ENCODE measurements at places on chromosomes 7 and 10.

DNA sequence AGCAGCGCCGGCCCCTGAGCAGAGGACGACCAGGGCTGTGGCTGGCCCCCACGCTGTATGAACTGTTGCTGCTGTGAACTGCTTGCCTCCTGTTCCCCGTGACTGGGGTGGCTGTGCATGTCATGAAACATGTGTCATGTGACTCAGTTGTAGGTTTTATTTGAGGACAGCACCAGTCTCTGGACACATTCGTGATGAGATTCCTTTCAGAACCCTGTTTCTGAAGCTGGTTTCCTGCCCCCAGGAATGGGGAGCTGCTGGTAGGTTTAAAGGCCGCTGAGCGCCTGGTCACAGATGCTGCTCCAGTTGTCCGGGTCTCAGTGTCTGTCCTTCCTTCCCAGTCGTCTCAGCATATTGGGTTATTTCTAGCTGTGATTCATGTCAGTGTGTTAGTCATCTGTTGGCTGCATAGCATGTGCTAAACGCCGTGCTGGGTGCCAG is 79.1 kb upstream of the PPIF start:
- DNase-seq, result no peak

GRCh38 chr10:132670546-132671227 is 115.3 kb downstream of the NKX6-2 start:
- no peak for DNase-seq

DNA sequence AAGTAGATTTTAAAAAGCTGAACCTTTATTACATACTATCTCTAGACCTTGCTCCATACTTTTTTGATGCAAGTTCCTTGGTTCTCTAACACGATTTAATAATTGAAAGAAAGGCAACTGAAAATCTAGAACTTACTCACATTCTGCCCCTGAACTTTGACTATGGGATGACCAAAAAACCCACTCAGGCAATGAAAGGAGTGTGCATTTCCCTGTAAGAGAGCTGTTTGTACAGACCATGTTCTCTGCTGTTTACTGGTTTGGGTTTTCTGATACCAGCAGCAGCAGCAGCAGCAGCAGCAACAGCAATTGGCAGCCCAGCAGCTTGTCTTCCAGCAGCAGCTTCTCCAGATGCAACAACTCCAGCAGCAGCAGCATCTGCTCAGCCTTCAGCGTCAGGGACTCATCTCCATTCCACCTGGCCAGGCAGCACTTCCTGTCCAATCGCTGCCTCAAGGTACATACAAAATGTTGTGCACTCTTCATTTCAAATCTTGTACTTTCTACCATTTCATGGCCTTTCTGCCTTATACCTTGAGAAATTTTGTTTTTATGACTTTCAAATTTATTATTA is 216.7 kb downstream of the FOXP2 start:
- no peak for DNase-seq

GRCh38 chr10:57897611-57898010 is 370.1 kb downstream of the IPMK start:
- DNase-seq, result no peak

GRCh38 chr7:72924386-72924732 is 536 bp upstream of the POM121 start:
- DNase-seq, result no peak

GRCh38 chr7:29432721-29433120 is 130.9 kb upstream of the PRR15 start:
- no peak for DNase-seq

DNA sequence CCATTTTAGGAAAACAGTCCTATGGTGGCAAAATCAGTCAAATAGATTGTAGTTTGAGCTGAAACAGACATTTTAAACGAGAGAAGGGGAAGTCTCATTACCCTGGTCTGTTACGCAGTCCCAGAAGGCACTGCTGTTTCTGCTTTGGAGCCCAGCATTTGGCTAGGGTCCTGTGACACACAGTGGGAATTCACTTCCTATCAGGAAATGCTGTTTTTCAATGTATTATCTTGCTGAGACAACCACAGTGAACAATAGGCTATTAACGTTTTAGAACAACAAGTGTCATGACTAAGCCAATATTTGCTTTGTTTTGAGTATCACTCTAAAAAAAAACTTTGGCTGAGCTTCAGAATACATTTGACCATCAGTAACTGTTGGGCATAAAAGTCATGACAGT is 74.1 kb downstream of the ADD3 start:
- DNase-seq, result no peak

GRCh38 chr10:69915215-69915560 is 113.5 kb downstream of the COL13A1 start:
- no peak for DNase-seq

- peak; percentile 10 for DNase-seq
Measured at GRCh38 chr10:98425511-98426352, 10.8 kb upstream of the PYROXD2 start.

DNA sequence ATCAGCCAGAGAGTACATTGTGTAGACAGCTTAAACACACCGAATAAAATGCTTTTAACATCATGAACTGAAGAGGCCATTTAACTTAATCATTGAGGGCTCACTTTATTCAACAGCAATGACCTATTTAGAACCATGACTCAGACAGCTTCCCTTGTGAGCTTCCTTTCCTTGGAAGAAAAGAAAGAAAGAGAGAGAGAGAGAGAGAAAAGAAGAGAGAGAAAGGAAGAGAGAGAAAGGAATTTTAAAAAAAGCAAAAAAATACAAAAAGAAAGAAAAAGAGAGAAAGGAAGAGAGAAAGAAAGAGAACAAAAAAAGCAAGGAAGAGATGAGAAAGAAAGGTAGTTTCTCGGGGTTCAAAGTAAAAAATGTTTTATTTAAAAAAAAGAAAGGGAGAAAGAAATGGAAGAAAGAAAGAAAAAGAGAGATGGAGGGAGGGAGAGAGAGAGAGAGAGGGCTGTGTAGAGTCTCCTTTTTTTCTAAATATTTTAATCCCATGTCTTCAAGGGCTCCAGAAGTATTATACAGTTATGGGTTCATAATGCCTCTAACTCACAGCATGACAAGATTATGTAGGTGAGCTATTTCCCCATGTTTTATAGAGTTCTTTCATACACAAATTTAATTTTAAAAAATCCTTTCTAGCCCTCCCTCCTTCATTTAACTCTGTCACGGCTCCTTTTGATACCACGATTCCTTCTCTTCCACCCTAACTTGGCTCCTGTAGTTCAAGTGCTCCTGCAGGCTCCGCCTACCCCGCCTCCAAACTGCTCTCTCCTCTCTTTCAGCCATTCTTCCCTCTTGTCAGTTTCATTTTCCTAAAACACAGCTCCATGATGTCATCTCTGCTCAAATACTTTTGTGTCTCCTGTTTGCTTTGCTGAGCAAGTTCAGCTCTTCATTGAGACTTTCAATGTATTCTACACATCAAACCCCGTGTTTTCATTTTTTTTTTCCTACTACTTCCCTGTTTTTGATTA is 85.5 kb downstream of the PRTFDC1 start:
- no peak for DNase-seq

DNA sequence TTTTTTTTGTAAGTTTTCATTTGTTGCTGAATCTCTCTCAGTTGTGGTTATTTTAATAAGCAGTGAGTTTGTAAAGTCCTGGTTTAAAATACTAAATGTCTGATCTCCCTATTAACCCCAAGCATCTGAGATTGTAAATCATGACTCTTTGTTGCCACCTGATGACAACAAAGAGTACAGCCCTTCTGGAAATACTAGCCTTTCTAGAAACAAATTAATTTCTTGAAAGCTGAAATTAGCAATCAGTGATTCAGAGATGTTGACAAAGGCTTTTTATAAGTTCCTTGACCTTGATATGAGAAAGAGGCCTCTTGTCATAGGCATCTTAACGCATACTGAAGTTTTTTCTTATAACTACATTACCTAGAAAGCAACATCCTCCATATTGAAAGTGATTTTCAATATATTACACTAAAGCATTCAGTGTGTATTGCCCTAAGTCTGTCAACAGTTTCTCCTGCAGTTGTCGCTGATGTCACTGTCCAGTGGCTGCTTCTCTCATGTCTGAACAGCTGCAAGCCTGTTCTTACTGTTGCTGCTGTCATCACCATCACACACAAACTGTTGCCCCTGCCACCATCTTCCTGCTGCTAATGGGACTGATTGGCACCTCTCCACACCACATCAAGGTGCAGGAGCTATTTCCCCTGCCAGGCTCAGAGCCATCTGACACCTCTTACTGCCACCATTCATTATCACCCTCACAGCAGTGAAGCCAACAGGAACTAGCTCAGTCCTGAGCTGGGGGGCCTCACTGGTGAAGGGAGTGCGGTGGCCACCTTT is 95.1 kb upstream of the LRGUK start:
- no peak for DNase-seq

DNA sequence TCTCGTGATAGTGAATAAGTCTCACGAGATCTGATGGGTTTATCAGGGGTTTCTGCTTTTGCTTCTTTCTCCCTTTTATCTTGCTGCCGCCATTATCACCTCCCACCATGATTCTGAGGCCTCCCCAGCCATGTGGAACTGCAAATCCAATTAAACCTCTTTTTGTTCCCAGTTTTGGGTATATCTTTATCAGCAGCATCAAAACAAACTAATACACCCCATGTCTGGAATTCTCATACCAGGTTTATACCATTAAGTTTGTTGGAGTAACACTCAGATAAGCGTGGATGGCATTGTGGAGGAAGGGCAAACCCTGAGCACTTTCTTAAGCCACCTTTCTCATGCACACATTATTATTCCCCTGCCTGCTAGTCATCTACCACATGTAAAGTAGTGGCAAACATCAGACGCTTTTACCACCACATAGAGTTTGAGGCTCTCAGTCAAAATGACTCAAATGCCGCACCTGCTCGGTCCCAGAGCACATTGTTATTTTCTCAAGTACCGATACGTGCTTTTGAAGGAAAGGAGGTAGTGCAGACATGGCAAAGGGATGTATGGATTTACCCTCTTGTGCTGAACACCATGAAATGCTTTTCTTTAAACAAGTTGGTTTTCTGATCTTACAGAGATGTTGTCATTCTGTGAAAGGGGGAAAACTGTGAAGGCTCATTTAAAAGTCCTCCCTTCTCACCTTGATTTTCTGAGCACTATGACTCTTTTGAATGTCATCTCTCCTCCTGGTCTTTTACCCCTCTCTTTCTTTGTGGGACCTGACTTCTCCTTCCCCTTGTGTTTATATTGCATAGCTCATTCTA is 429.7 kb downstream of the EXOC4 start:
- DNase-seq, result no peak

All from GOT3 (cell line).